ENCODE measurements at places on chromosomes 1 and 21.

DNA sequence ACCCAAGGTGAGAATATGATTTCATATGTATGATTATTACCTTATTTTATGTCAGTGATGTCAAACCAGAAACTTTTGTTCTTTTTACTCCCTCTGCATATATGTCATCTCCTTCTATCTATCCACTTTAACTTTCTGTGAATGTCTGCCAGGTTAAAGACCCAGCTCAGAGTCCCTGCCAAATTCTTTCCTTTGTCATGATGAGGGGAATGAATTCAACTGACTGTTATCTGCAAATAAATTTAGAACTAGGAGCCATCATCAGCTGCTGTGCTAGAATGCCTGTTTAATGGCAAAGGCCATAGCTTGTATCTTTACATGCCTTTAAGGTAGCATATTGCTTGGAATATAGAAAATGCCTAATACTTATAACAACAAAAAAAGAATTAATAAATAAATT, 815.6 kb upstream of the NEGR1 start:
- no peak for DNase-seq

- peak; percentile 56 for DNase-seq
Measured at GRCh38 chr1:7549277-7550161, 221.6 kb upstream of the VAMP3 start.

DNA sequence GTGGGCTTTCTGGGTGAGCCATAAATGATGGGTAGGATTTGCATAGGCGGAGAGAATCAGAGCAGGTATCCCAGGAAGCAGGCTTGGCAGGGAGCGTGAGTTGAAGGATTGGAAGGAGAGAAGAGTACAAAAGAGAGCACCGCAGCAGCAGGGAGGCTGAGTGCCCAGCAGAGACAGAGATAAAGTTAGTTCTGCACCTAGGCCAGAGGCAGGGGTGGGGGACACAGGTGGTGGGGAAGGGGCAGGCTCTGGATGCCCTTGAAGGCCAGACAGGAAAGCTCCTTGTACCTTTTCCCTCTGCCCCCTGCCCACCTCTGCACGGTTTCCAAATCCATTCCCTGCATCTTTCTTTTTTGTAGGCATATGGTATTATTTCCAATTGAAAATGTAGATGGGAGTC, 33.0 kb upstream of the TRABD2B start:
- DNase-seq, result no peak

- DNase-seq, result no peak
Measured at GRCh38 chr1:157431751-157432150, 120.6 kb downstream of the FCRL5 start.

- no peak for DNase-seq
Measured at GRCh38 chr21:28200726-28201125, 792.0 kb downstream of the LTN1 start.

- DNase-seq, result no peak
Measured at GRCh38 chr1:232305050-232305449, 324.9 kb downstream of the SIPA1L2 start.

DNA sequence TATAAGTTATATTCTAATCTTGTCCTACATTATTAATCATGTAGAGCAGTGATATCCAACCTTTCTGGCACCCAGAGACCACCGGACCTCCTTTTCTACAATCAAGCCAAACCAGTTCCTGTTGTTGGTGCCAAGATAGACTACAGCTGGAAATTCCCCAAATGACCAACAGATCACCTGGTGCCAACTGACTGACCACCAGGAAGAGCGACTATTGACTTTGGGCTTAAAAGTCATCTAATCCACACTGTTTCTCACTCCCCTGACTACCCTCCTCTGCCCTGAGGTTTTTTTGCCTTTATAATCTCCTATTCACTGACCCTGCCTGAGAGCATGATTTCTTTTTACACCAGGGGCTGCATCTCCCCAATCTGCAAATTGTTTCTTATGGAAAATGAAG, 425.2 kb downstream of the TTLL7 start:
- DNase-seq, result no peak

GRCh38 chr21:45102391-45102932, 28.1 kb downstream of the ADARB1 start:
- no peak for DNase-seq

DNA sequence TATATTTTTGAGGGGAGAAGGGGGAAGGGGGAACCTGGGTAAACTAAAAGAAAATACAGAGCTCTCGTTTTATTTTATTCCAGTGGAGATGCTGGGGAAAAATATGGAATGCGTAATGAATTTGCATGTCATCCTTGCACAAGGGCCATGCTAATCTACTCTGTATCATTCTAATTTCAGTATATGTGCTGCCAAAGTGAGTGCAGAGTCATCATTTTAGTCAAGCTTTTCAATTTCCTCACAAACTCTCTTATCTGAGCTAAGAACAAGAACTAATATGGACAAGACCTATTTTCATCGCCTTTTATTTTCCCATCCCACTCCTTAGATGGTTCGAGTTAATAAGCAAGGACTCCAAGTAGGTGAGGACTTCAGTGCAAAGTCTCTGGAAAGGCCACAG, 13.2 kb downstream of the ADORA3 start:
- no peak for DNase-seq

DNA sequence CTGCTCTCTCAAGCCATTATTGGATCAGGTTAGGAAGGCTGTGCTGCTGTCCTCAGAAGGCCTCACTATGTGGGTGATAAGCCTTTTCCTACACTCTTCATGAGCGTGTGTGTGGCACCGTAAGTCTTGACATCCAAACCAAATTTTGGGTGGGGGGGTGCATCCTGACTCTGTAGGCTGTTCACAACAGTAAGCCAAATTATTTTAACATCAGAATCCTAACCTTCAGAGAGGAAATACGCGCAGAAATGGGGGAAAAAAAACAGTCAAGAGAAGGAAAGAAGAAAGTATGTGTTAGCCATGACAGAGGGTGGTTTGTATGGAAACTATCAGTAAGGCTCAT, 21.0 kb downstream of the STPG1 start:
- no peak for DNase-seq

GRCh38 chr1:34683616-34684015, 71.2 kb upstream of the GJB5 start:
- no peak for DNase-seq

DNA sequence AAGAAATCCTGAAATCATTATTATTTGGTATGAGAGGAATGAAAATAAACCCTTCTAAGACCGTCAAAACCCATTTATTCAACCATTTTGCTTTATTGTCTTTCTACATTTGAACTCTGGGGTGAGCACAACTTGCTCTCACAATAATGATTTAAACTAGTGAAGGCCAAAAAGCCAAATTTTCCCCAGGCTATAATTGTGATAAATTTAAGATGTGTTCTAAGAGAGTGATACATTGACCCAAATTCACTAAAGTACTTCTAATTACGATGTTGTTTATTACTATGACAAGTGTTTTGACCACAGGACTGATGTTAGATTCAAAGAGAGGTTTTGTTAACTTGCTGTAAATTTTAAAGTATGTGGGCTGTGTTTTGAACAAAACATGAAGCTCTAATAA, 670.9 kb upstream of the NR5A2 start:
- no peak for DNase-seq

GRCh38 chr1:61851849-61852669, 109.8 kb downstream of the PATJ start:
- no peak for DNase-seq

GRCh38 chr21:16775076-16775475, 737.8 kb upstream of the CXADR start:
- DNase-seq, result no peak
